ENCODE measurements at places on chromosomes 7 and 10.

DNA sequence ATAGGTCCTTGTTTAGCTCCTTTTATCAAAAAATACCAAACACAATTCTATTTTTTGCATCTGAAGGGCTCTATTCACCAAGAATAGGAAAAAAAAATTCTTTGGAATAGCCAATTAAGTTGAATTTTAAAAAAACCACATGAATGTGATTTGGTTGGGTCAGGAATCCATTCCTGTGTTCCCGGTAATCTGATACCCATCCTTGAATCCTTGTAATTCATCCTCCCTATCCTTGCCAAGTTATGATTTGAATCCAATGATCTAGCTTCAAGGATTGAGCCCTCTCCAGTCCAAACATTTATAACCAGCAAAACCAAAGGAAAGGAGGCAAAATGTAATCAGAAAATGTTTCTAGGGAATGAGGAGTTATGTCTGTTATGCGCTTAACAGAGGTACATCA, 86.6 kb downstream of the CFAP58 start:
- no peak for DNase-seq

- no peak for DNase-seq
Observed at GRCh38 chr10:80753612-80754011, 215.9 kb downstream of the SH2D4B start.

DNA sequence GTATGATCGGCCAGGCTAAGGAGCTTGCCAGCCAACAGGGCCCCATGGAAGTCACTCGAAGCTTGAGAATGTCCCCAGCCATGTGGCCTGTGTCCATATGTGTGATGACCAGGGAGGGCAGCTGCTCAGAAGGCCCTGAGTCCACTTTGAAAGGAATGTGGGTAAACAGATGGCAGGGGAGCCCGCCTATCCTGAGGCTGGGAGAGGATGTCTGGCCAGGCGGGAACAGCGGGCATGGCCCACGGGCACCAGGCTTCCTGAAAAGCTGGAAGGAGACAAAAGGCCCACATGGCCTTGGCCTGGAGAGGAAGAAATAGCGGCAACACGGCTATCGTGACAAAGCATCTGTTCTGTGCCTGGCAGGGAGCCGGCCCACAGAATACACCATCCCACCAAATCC, 137.9 kb upstream of the PPIF start:
- DNase-seq: no peak

- no peak for DNase-seq
Observed at GRCh38 chr10:4708123-4708759, 117.8 kb upstream of the AKR1E2 start.

DNA sequence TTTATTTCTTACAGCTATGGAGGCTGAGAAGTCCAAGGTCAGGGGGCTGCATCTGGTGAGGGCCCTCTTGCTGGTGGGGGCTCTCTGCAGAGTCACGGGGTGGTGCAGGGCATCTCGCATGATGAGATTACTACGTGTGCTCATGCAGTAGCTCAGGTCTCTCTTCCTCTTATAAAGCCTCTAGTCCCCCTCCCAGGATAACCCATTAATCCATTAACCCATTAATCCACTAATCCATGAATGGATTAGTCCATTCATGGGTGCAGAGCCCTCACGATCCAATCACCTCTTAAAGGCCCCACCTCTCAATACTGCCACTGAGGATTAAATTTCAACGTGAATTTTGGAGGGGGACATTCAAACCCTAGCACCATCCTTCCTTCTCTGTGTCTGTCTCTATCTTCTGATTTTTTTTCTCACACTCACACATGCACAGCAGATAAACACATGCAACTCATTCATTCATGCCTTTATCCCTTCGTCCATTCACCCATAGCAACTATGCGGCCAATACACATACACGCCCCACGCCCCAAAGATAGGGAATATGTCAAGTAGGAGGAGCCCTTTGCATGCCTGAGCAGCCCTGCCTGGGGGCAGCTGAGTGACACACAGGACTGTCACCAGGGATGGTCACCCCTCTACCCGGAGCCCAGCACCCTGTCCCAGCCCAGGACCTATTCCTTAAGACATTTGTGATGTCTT, 86.5 kb downstream of the C10orf105 start:
- DNase-seq: no peak

DNA sequence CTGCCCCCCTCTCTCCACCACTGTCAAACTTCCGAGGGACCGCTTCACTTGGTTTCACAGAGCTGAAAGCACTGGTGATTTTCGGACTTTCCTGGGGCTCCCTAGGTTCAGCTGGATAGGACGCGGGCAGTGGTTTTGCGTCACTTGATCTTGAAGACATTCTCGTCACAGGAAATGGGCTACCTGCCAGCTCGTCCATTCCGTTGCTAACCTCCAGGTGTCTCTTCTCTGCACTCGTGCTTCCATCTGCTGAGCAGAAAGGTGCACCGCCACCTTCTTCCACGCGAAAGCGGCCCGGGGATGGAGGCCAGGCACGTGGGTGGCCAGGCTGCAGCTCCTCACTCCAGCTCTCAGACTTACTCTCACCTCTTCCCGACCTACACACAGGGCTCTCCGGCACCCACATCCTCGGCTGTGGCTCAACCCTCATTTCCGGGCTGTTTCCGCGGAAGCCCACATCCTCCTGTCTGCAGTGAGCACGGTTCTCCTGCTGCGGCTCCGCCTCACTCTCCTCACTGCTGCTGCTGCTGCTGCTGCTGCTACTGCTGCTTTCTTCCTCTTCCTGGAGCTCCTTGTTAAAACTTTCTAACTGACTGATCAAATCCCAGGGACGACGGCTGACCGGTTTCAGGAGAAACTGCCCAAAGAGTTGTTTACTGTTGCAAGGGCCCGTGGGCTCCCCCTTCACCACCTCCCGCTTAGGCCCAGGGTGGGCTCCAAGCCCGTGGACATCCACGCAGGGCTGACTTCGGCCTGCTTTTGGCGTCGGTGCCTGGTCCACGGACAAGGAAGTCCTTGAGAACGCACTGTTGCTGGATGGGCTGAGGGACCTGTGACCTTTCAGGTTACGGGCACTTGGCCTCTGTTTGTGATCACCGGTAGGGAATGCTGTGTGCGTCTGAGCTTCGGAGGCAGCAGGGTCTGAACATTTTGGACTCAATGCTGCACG, 32.1 kb downstream of the JCAD start:
- DNase-seq: no peak

DNA sequence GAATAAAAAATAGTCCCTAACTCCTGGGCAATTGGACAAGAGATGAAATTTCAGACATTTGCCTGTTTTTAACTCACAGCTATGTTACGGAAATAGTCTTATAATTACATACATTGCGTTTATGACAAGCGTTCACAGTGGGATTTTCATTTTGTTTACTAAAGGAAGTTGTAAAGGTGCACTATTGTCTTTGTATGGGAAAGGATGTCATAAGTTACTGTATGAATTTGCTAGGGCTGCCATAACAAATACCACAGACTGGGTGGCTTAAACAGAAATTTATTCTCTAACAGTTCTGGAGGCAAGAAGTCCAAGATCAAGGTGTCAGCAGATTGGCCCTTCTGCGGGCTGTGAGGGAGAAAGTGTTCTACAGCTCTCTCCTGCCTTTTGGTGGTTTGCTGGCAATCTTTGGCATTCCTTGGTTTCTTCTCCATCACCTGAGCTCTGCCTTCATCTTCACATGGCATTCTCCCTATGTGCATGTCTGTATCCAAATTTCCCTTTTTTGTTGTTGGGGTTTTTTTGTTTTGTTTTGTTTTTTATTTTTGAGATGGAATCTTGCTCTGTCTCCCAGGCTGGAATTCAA, 5.6 kb downstream of the NFE2L3 start:
- DNase-seq: no peak

GRCh38 chr10:125086691-125087090, 73.7 kb downstream of the CTBP2 start:
- DNase-seq: no peak

Data from NCI-H1417 treated with DMSO at 0.1 percent for 48 hours (cell line).